ENCODE measurements at places on chromosomes 4 and X.

- DNase-seq: no peak
Observed at GRCh38 chr4:11625211-11625610, 196.5 kb upstream of the HS3ST1 start.

GRCh38 chr4:148229028-148229427, 213.2 kb downstream of the NR3C2 start:
- no peak for DNase-seq

- DNase-seq: no peak
Observed at GRCh38 chr4:137065311-137065710, 467.0 kb downstream of the PCDH18 start.

- no peak for DNase-seq
Observed at GRCh38 chr4:32564626-32565025, 1844.5 kb downstream of the PCDH7 start.

DNA sequence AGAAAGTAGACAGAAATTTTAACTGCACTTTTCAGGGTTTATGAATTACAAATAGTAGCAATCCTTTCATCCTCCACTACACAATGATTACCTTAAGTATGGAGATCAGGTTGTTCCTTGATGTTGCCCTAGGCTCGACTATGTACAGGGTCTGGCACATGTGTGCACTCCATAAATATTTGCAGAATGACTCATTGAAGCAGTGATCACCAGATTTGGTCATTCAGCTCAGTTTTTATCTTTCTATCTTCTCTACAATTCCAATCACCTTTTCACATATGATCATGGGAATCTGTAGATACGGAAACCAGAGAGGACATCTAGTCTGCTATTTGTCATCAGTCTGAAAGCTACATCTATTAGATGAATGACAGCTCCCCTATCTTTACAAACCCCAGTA, 171.7 kb upstream of the HCCS start:
- DNase-seq: no peak

DNA sequence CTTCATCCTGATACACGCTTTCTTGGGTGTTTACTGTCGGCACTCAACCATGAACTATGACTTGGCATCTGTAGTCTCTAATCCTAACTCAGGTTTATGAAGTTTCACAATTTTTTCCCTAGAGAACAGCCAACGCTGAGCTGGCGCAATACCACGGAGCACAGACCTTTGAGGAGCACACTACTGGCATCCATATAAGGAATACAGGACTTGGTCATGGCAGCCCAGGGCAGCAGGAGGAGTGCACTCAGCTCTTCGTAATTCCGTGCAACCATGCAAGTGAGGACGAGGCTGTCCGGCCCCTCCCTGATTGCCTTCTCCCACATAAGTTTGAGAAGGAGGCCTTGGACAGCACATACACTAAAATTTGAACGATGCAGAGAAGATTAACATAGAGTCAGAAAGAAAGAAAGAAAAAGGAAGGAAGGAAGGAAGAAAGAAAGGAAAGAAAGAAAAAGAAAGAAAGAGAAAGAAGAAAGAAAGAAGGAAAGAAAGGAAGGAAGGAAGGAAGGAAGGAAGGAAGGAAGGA, 41.0 kb upstream of the PDLIM5 start:
- no peak for DNase-seq

GRCh38 chrX:24131476-24131875, 18.1 kb upstream of the ZFX start:
- DNase-seq: no peak

- DNase-seq: no peak
Observed at GRCh38 chr4:82553020-82553419, 8.8 kb downstream of the TMEM150C start.

DNA sequence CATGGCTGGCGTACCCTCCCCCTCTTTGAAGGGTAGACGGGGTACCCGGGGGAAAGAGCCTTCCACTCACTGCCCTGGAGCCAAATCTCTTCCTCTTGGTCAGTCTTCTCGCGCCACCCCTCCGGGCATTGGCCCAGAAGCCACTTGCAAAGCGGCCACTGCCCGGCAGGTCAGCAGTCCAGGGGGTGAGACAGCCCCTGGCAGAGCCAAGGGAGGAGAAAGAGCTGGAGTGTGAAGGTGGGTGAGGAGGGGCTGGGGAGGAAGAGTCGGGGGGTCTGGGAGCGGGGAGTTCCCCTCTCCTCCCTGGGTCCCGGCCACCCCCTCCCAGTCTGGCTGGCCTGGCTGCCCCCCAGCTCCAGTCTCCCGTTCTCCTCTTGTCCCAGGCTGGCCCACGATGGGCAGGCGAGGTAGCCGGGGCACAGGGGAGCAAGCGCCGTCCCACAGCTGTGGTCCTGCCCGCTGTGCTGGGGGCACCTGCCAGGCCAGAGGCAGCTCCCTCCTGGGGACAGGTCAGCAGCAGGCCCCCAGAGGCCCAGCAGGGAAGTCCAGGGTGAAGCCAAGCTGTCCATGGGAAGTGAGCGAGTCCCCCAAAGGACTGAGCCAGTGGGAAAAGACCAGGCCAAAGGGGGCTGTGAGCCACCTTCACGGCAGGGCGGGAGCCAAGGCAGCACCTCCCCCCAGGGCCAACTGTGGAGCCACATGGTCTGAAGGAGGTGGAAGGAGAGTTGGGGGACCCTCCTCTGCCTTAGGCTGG, 21.6 kb upstream of the DUSP9 start:
- DNase-seq: no peak

- no peak for DNase-seq
Observed at GRCh38 chr4:42627885-42628646, 28.8 kb downstream of the ATP8A1 start.

DNA sequence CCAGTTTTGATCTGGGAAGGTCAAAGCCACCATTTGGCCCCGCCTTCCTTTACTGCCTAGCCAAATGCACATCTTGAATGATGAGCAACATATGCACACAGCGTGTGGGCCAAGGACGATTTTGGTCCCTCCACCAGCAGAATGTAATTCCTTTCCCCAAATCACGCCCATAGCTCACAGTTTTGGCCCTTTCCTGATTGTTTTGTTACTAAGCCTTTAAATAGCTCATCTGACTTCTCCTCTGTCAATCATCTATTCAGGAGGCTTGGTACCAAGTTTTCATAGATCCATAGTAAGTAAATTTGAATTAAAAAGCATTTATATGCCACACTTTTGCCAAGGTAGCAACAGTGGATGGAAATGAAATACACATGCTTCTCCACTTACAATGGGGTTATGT, 123.3 kb downstream of the NFKB1 start:
- no peak for DNase-seq

GRCh38 chrX:11462136-11462535, 168.9 kb downstream of the AMELX start:
- no peak for DNase-seq

GRCh38 chrX:67700602-67701001, 156.8 kb downstream of the AR start:
- no peak for DNase-seq

- no peak for DNase-seq
Observed at GRCh38 chr4:738781-739280, 33.2 kb downstream of the PCGF3 start.

DNA sequence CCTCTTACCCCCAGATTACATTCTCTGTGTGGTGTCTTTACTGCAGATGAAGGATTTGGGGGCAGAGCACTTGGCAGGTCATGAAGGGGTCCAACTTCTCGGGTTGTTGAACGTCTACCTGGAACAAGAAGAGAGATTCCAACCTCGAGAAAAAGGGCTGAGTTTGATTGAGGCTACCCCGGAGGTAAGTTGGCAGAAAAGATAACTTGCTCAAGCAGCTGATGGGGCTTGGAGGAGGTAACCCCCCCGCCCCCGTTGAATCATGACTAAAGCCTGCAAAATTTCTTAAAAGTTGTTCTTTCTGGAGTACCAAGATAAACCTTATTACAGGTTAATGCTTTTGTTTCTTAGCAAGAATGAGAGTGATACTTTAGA, 1.5 kb downstream of the CCNG2 start:
- no peak for DNase-seq

- no peak for DNase-seq
Observed at GRCh38 chr4:182698212-182698611, 219.0 kb downstream of the DCTD start.

DNA sequence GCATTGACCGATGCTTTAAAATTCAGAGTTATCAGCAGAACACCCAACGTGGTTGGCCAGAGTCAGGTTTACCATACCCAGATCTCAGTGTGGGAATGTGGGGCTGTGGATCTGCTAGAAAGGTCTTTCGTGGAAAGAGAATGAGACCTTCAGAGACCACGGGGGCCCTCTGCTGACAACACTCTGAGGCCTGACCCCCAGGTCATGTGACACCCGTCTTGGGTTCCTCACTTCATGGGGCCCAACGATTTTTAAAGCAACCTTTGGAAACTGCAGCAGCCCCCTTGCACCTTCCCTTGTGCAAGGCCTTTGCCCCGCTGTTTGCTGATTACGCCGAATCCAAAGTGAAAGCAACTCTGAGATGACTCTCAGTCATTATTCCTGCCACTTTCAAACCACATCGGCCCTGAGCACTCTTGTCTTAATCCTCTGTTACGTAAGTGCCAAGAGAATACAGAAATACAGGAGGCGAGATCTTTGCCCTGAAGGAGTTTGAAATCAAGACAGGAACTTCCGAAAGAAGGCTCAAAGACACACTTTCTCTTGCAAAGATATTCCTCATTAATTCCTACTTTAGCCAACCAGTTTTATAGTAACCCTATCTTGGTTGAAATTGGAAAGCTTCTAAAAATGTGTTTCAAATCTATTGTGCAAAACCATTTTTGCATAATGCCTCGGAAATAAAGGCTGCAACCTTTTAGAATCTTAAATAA, 88.3 kb downstream of the EVC2 start:
- no peak for DNase-seq

GRCh38 chr4:11475871-11476270, 47.2 kb upstream of the HS3ST1 start:
- no peak for DNase-seq

GRCh38 chr4:54662901-54663585, 5.3 kb downstream of the KIT start:
- DNase-seq: no peak

DNA sequence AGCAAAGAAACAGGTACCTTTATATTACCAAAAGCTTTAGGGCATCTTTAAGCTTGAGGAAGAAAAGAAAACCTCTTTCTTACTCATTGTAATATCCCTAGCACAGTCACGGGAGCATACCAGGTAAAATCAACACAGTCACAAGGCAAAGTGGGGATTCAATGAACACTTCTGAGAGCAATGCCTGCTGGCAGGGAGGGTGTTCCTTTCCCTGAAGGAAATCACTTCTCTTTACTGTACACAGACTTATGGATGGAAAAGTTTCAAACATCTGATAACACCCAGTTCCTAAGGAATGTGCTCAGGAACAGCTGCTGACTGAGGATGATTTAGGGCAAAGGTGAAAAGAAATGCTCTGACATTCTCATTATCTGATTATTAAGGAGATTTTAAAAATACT, 94.8 kb downstream of the MAML3 start:
- DNase-seq: no peak

DNA sequence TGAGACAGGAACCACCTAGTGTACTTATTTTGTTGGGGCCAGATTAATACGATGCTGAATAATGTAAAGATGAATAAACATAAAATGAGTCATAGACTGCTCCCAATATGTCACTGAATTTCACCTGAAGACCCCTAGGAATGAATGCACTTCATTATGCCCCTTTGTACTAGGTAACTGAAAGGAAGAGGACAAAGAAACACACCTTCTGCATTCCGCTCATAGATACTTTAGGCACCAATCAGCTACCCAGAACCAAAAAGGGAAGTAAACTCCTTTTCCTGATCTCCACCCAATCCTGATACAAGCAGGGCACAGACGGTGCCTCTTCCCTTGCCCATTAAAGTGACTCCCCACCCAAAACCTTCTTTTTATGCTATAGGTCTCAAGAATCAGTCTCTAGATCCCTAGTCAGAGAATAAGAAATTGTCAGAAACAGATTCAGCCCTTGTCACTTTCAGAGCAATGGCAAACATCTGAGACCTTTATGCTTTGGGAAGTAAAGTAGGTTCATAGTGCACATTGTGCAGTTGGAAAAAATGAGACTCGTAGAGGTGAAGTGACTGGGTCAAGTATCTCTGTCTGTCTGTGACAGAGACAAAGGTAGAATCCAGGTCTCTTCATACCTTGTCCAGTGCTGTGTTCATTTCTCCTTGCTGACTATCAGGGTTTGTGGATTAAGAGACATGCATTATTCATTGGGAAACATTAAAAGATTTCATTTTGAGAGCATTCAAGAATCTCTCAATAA, 2.3 kb downstream of the GPR174 start:
- DNase-seq: no peak

DNA sequence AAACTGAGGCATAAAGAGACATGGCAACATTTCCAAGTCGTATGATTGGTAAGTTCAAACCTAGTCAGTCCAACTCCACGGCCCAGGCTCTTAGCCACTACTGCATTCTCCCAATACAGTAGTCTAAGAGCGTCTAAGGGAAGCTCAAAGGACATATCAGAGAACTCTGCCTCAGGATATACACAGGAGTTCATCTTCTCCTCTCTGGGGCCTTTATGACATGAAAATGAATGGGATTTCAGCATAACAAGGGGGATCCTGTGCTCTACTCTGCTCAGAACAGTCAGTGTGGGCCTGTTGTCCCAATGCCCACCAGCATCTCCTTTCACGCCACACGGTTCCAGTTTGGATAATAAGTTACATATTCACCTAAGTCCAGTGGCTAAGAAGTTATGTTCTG, 4.2 kb downstream of the GASK1B start:
- DNase-seq: no peak

DNA sequence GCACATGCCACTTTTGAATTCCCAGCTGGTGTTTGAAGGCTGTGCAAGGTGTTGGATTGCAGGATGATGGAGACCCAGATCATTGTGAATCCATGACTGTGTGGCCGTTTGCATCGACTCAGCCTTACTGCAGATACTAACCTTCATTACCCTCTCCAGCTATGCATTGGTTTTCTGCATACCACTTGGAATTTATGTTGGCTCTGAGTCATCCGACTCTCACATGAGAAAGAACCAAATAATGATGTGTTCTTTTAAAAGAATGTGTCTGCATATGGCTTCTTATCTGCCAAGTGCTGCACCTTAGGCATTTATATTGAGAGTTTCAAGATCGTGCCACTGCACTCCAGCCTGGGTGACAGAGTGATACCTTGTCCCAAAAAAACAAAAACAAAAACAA, 106.7 kb upstream of the PRKX start:
- no peak for DNase-seq

- no peak for DNase-seq
Observed at GRCh38 chr4:137226900-137227299, 305.4 kb downstream of the PCDH18 start.

- no peak for DNase-seq
Observed at GRCh38 chrX:45329217-45329616, 128.5 kb upstream of the DIPK2B start.

GRCh38 chr4:158817562-158818296, 48.9 kb downstream of the FNIP2 start:
- DNase-seq: no peak

DNA sequence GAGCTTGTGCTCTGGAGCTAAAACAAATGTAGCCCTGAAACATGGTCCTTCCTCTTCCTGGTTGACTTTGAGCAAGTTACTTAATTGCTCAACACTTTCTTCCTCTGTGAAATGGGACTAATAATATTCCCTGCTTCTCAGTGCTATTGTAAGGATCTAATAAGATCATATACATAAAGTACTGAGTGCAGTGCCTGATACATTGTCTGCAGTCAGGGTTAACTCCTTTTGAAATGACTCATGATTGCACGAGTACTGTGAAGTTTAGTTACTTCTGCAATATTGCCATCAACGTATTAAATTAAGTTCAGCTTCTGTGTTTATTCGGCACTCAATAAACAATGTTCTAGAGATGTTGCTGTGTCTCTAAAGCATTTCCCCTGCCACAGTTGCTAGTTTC, 91.8 kb upstream of the HPRT1 start:
- no peak for DNase-seq

GRCh38 chr4:145861336-145862318, 77.0 kb downstream of the ZNF827 start:
- no peak for DNase-seq

GRCh38 chrX:150429594-150429993, 66.5 kb downstream of the MAMLD1 start:
- no peak for DNase-seq
